CD4-positive, alpha-beta T cell treated with Interferon alpha-2 for 1 hour (primary cell): ENCODE measurements at places on chromosomes 7 and 10.
A peak's percentile ranks its signal among the peaks of the same experiment; 100 is the strongest.

DNA sequence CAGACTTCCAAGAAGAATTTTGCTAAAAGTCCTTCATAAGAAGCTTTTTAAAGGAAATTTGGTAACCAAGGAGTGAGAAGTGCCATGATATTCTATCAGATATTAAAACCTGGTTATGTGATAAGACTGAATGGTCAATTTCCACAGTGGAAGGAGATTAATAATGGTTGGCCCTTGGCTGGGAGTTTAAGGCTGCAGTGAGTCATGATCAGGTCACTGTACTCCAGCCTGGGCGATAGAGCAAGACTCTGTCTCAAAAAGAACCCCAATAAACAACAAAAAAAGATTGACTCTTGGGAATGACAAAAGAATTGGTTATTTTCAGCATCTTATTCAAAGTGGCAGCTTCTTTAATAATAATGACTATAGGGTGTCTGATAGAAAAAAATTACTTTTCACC lies 37.2 kb downstream of the EXOC4 start:
- no peak for DNase-seq

GRCh38 chr7:117682681-117683385 lies 190.4 kb downstream of the CTTNBP2 start:
- no peak for DNase-seq

DNA sequence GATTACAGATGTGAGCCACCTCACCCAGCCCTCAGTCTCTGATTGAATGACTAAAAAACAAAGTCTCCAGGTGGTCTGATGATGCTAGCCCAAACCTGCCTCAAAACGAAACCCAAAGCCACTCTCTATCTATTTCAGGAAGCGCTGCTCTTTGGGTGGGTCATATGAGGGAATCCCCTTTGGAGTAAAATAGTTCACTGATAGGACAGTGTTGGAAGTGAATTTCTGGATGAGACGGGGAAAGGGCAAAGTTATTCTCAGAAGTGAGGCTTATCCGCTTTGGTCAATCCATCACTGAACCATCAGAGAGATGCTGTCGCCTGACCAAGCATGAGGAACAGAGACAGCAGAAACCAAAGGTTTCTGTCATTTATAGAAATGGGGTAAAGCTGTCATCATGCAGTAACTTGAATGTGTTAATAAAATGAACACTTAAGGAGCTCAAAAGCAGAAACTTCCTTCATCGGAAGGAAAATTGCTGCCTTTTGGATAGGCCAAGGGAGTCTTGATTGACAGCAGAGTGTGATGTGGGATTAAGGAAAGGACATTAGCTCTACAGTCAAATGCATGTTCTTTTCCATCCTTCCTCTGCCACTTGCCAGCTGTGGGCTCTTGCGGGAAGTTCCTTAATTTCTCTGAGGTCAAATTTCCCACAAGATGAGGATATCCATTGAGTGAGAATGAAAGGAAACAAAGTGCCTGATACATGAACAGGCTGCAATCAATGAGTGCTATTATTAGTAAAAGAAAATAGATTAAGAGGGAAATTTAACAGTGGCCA lies 64.9 kb upstream of the C1QL3 start:
- no peak for DNase-seq

- DNase-seq = peak; percentile 40
Measured at GRCh38 chr10:124153023-124153826, 59.8 kb upstream of the CHST15 start.

DNA sequence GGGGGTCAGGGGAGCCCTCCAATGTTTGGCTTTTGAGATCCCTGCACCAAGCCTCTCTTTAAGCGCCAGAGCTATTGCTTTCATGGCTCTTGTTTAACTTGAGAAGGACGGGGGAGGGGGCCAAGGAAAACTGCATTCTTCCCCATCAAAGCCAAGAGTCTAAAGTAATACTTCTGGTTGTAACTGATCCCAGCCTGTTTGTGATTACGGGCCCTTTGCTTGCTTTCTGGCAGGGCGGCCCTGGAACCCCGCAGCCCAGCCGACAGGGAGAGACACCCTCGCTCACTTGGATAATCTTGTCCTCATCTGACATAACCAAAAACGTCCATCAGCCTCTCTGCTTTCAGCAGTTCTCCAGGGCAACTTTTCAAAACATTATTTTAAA lies 154.7 kb downstream of the NEURL1 start:
- no peak for DNase-seq

- no peak for DNase-seq
Measured at GRCh38 chr7:133836666-133837065, 290.5 kb upstream of the LRGUK start.

GRCh38 chr10:35498693-35499092 lies 106.4 kb upstream of the GJD4 start:
- DNase-seq = no peak

DNA sequence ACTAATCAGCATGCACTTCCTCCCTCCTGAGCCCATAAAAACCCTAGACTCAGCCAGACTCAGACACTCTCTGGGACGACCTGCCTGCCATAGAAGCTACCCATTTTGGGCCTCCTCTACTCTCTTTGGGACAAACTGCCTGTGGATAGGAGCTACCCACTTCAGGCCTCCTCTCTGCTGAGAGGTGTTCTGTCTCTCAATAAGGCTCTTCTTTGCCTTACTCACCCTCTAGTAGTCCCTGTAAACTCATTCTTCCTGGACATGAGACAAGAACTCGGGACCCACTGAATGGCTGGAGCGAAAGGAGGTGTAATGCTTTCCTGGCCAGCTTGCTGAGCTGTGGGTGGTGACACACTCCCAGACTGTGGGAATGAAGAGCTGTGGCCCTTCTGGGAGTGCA lies 424.8 kb upstream of the FZD8 start:
- no peak for DNase-seq

DNA sequence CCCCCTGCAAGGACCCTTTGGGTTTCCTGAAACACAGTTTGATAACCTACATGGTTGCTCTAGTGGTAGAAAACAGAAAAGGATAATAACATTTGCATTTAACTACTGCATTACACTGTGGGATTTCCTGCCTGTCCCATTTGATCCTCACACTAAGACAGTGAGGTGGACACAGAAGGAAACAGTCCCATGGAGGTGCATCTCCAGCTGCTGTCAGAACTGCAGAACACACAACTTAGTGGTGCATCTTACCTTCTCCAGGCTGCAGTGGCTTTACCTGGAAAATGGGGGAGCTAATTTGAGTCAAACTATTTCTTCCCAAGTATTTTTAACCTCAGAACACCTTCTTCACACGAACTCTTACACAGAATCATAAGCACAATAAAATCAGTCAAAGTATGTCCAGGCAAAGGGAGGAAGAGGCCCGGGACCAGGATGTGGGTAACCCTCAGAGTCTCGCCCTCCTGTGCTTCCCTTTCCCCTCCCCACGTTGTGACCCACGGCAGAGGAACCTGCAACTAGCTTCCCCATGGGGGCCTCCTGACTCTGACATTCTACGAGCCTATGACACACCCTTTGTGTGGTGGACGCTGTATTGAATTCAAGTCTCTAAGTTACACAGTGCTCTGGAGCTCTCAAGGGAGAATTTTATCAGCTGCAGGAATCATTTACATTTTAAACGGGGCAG lies 33.7 kb downstream of the SCRN1 start:
- peak; percentile 21 for DNase-seq

- no peak for DNase-seq
Measured at GRCh38 chr10:117259279-117259678, 18.4 kb downstream of the SLC18A2 start.

DNA sequence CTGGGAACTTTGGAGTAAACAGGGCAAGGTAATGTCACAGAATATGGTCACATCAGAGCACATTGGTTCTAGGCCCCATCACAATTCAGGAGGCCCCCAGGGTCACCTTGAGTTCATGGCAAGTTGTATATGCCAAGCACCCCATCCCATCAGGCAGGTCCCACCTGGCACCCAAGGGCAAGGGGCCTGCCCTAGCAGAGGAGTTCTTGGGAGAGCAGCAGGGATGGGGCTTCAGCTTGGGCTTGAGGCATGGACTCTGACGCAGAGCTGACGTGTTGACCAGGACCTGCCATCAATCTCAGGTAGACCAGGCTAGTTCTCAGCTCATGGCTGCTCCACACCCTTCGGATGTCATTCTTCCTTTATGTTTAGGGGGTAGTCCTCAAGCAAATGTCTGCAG lies 20.9 kb downstream of the PLAC9 start:
- DNase-seq = no peak
